Stimulated activated CD4-positive, alpha-beta T cell treated with anti-CD3 and anti-CD28 coated beads, Interleukin-4, amount 100 ng/mL, for 4 hours (primary cell): ENCODE measurements at places on chromosomes 6 and 20.

- DNase-seq = no peak
Observed at GRCh38 chr20:32763202-32764004, 1.2 kb downstream of the DNMT3B start.

GRCh38 chr6:13836170-13836569 is 21.8 kb upstream of the MCUR1 start:
- DNase-seq = no peak

DNA sequence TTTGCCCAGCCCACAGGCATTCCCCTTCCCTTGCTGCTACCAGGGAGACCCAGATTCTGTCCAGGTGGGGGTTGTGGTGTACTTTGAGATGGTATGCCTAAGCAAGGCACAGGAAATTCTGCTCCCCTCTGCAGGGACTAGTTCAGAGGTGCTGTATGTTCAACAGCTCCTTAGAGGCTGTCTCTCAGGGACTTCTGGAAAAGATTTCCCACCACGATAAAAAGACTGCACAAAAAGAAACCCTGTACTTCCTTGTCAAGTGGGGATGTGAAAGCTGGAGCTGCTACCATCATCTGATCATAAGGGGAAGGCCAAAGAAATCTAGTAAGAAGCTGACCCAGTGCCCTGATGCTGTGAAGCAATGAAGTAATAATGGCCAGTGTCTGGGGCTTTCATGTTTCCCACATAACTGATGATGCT is 51.5 kb upstream of the SMIM29 start:
- no peak for DNase-seq

DNA sequence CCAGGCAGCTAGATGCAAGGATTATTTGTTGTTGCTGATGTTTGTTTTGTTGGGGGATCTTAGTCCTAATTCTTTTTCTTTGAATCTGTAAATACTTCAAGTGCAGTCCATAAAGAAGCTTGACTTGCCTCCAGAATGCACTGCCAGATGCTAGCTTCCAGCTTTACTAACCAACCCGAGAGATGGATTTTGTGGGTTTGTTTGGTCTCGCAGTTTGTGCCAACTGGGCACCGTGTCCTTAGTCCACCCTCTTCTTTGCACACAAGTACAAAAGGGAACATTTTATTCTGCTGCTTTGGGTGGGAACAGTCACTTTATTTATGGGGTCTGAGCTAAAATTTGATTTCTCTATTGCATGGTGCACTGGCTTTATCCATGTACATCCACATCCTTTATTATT is 212.0 kb downstream of the PLCB1 start:
- no peak for DNase-seq

DNA sequence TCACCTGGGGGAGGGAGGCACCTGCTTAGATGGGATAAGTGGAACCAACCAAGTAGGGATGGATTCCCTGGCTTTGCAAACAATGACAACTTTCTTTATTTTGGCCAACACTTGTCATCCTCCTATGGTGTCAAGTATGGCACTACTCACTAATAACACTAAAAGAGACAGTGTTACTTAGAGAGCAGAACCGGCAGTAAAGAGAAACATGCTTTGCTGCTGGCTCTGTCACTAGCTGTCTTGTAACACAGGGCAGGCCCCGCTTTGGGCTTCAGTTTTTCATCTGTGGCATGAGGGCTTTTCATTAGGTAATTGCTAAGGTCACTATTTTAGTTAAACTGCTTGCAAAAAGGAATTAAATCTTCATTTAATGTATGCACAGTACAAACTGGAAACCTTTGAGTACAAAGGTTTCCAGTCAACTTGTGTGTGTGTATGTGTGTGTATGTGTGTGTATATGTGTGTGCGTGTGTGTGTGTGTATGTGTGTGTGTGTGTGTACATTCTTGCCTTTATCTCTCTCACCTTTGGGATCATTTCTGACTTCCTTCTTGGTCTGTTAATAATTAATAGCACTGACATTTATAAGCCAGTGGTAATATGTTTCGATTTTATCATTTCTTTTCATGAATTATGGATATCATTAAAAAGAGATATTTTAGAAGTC is 64.7 kb downstream of the BTBD3 start:
- DNase-seq = no peak

GRCh38 chr6:49892280-49892679 is 25.9 kb upstream of the CRISP1 start:
- DNase-seq = no peak

DNA sequence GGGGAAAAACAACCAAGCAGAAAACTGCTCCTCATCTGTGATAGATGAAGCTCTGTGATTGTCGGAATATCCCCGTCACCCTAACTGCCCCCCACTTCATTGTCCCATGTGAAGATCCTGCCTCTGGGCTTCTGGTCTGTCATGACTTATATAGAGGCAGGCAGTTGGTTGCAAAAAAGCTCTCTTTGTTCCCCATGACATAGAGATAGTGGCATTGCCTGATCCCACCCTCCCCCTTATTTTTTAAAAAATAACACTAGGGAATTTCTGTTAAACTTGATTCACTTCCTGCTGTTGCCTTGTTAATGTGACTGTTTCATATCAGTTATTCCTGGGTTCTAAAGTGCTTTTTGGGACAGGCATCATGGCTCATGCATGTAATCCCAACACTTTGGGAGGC is 203.1 kb downstream of the JARID2 start:
- no peak for DNase-seq

DNA sequence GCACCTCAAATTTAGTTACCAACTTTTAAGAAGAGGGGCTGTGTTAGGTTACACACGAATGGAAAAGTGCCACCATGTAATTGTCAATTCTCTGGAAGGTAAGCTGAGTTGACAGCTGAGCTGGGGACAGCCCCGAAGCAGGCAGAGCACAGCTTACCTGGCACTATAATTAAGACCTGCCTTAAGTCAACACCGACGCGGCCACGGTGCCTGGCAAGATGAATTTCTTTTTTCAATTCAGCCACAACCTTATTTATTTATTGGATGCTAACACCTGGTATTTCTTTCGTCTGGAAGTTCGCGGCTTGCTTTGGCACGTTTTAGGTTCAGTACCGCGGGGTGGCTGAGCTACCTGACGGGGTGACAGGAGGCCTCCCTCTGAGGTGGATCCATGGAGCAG is 40.6 kb upstream of the NFATC2 start:
- no peak for DNase-seq

- no peak for DNase-seq
Observed at GRCh38 chr20:62306414-62307187, 3.8 kb downstream of the ADRM1 start.

- peak; percentile 4 for DNase-seq
Observed at GRCh38 chr20:57514273-57514751, 10.6 kb downstream of the CTCFL start.

GRCh38 chr6:134921721-134922261 is 28.1 kb downstream of the ALDH8A1 start:
- DNase-seq = no peak

DNA sequence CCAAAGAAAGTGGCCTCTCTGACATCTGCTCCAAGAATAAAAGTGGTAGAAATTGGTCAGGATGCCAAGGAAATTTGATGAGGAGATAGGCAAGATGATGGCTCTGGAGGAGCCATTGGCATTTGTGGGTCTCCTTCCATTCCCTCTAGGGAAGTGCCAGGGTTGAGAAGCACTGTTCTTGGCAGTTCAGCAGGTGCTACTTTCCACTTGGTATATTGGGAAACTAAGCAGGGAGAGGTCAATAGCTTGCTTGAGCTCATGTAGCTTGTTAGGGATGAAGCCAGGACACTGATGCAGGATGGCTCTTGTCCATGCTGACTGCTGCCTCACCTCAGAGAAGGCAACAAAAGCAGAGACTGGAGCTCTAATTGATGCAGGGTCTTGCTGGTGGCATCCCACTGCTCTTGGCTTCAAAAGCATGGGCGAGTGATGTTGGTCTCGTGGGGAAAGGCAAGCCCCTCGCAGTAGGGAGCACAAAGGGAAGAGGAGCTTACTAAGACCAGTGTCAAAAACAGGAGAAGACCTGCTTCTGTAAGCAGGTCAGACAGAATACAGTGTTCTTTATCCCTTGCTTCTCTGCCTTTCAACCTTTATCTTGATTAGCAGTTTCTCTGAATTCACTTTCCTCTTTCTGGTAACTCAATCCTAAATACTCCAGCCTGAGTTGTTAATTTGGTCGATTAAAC is 73.1 kb upstream of the RIPOR2 start:
- no peak for DNase-seq

DNA sequence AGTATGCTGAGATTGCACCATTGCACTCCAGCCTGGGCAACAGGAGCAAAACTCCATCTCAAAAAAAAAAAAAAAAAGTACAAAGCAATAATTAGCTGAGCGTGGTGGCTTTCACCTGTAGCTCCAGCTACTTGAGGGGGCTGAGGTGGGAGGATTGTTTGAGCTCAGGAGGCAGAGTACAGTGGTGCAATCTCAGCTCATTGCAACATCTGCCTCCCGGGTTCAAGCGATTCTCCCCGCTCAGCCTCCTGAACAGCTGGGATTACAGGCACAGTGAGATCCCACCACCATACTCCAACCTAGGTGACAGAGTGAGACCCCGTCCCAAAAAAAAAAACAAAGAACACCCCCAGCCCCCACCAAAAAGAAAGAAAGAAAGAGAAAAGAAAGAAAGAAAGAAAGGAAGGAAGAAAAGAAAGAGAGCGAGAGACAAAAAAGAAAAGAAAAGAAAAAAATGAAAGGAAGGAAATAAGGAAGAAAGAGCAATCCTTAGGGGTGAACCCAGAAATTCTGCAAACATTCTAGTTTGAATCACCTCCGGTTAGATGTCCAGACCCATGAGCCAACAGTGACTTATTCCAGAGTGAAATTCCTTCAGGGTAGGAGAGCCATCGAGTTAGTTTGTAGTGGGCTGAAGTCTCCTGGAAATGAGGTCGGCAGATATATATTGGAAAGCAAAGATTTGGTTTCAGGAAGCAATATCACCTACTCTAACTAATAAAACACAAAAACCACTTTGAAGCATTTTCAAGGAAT is 3.2 kb upstream of the RIPOR3 start:
- DNase-seq = no peak

DNA sequence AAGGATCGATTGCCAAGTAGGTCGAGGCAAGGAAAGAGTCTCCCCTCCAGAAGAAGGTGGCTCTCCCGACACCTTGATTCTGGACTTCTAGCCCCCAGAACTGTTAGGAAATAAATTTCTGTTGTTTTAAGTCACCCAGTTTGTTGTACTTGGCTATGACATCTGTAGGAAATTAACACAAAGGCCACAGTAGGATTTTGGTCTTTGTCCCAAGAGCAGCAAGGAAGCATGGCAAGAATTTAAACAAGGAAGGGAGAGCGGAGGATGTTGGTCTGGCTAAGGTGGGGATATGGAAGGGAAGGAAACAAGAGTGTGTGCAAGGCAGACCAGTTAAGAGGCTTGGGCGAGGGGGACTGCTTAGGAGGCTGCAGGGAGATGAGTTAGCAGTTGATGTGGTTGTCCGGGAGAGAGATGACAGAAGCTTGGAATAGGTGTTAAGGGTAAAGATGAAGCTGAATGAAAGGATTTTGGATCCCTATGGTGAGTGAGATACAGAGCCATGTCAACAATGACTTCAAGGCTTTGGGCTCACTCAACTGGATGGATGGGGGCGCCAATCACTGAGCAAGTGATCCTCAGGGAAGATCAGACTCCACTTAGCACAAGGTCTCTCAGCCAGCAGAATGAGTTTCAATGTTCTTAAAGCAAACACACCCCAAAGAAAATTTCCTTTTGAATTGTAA is 140.5 kb upstream of the ZNF217 start:
- DNase-seq = no peak

DNA sequence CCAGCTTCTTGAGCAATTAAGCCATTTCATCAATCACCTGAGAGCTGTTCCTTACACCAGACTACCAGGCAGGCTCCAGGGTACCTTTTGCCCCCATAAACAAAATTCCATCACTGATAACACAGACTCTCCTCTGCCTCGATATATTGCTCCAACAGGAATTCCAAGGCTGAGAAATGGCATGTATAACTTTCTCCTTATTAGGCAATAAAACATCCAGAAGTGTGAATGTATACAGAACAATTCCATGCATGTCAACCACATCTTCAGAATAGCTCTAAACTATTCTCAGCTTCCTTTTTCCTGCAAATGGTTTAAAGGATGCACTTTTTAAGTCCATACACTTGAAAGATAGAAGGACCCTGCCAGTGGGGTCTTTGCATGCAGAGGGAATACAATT is 73.8 kb downstream of the EDN3 start:
- DNase-seq = no peak

DNA sequence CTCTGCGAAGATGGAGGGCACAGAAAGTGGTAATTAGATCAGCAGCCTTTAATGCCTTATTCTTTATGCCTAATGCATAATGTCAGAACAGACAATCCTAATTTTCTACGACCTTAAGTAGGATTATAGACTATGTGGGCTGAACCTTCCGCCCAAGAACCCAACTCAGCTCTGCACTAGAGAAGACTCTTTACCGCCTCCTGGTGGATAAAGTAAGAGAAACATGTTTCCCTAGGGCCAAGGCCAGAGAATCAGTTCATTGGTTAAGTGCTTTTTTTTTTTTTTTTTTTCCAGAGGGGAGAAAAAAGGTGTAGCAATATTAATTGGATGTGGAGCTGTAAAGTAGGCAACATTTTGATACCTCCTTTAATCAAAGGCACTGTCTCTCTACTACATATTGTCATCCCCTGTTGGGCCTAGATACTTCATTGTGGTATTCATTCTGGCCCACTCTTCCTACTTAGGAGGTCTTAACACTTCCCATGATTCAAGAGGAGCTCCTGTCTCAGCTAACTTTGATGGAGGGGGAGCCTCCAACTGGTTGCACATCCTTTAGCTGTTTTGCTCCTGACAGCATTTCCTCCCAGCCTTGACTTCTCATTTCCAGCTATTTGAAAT is 124.9 kb upstream of the NRN1 start:
- no peak for DNase-seq

- DNase-seq = no peak
Observed at GRCh38 chr6:79821859-79822258, 125.5 kb downstream of the ELOVL4 start.

GRCh38 chr6:133410638-133411435 is 169.7 kb downstream of the EYA4 start:
- DNase-seq = no peak

GRCh38 chr6:64233746-64234145 is 598.1 kb downstream of the PHF3 start:
- no peak for DNase-seq

GRCh38 chr20:1627200-1627550 is 7.4 kb upstream of the SIRPB1 start:
- DNase-seq = no peak
